ENCODE measurements at places on chromosomes 7 and 10.

DNA sequence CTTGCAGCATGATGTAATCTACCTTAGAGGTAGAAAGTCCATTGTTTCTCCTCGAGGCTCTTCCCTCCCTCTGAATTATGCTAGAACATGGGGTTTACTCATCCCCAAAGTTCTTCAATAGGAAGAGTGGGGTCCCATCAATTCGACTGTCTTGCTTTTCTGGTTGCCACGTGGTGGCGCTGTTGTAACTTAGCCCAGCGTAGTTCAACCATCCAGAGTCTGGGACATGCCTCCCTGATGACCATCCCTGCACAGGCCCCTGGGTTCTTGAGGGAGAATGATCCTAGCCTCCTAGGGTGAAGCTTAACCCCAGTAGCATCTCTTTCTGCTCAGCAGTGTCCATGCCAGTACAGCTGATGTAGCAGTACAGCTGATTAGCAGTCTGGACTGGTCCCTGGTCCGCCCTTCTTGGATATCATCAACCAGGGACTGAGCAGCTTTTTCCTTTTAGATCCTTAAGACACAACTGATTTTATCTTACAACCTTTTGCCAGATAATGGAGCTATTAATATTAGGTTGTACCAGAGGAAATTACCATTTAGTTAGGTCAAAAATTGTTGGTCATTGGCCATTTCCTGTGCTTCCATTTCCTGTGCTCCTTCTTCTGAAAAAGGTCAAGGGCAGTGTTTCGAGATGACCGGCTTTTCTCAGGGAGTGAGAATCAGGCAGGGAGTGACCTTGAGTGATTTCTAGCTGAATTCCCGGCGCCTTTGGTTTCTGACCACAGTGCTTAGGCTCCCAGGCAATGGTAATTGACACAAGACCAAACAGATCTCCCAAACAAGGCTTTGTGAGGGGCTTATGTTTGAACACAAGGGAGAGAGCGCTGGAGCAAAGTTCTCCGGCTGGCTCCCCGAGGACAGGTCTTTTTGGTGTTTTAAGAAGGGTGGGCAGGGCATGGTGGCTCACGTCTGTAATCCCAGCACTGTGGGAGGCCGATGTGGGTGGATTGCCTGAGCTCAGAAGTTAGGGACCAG lies 65.4 kb downstream of the TACC2 start:
- DNase-seq: no peak

DNA sequence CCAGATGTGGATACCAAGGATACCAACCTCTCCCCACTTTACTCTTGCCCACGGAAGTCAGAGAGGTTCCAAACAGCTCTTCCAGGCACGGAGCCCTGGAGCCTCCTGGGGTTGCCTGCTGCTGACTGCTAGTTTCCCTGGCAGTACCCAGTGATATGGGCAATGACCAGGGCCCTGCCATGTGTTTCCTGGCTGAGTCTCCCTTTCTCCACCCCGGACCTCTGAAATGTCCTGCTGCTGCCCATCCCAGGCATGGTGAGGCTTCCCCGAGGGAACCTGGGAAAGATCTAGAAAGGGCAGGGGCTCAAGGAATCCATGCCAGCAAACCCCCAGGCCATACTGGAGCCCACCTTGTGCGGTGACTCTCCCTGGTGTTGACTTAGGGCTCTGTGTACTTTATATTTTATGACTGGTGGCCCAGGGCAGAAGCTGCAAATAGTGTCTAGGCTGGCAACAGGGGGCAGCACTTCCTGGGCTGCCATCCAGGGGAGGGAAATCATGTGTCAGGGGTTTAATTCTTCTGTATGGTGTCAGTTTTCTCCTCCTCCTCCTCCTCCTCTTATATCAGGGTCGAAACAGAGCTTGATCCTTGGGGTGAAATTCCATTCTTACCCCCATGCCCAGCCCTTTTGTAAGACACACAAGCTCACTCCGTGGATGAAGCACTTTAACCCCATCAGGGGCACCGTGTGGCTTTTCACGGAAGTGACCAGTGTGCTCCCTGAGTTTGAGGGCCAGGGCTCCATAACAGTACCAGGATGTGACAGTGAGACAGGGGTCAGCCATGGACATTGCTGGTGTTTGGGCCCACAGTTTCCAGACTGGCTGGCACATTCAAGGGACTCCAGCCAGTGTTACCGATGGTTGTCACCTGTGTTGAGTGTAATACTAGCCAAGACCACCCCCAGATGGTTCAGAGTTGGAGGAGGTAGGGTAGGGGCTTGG lies 62.4 kb upstream of the GDF10 start:
- DNase-seq: no peak

GRCh38 chr7:80468931-80469714 lies 42.7 kb downstream of the GNAT3 start:
- no peak for DNase-seq

GRCh38 chr10:130982802-130983201 lies 328.7 kb downstream of the TCERG1L start:
- no peak for DNase-seq

- DNase-seq: peak; percentile 20
These were observed 900 bp downstream of the MKLN1 start for GRCh38 chr7:131328377-131329175.

DNA sequence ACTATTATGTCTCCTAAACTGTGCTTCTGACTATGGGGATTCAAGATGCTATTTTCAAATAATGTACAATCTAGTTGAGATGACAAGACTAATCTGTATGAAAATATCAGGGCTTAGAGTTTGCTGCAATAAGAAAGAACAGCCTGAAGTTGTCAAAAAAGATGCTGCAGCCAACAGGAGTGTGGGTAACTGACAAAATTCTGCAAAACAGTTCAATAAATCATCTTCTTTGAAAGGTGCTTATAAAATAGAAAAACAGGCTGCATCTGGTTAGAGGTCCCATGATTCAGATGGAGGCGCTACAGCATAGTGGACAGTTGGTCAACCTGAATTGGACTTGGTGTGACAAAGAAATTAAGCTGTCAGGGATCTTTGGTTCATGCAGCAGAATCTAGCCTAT lies 511.0 kb downstream of the XPNPEP1 start:
- DNase-seq: no peak

- no peak for DNase-seq
These were observed 85.3 kb upstream of the CCDC6 start for GRCh38 chr10:59991661-59992060.

- DNase-seq: no peak
These were observed 6.6 kb upstream of the INTS1 start for GRCh38 chr7:1510780-1511154.

DNA sequence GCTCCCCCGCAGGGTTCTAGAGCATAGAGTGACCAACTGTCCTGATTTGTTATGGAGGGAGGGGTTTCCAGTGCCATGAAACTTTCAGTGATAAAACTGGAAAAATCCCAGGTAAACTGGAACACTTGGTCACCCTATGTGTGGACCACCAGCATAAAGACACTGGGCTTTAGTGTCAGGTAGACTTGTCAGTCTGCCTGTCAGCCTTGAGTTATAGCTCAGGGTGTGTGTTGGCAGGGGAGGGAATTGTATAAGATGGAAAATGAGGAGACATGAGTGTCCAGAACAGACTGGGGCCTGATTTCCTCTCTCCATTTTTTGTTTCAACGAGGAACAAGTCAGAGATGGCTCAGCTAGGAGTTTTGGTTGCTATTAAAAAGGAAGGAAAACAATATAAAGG lies 10.2 kb upstream of the EFCAB10 start:
- no peak for DNase-seq

GRCh38 chr10:28012990-28013515 lies 14.2 kb upstream of the ODAD2 start:
- DNase-seq: no peak

GRCh38 chr7:27888736-27889135 lies 148.8 kb downstream of the TAX1BP1 start:
- no peak for DNase-seq

- DNase-seq: no peak
These were observed 51.6 kb upstream of the MACC1 start for GRCh38 chr7:20268824-20269223.

DNA sequence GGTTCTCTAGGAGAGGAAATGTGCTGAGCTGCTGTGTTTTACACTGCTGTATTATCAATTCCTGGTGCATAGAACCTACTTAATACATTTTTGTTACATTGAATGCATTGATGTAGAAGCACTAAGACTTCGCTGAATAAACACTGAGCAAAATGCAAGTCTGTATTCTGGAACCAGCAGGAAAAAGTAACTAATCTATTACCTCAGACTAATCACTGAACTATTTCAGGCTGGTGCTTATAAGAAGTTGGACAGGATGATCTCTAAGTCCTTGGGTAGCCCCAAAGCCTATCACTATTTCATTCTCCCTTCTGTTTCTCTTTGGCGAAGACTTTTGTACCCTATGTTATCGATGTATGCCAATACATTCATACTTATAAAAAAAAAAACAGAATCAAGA lies 87.2 kb upstream of the LRRTM3 start:
- DNase-seq: no peak

DNA sequence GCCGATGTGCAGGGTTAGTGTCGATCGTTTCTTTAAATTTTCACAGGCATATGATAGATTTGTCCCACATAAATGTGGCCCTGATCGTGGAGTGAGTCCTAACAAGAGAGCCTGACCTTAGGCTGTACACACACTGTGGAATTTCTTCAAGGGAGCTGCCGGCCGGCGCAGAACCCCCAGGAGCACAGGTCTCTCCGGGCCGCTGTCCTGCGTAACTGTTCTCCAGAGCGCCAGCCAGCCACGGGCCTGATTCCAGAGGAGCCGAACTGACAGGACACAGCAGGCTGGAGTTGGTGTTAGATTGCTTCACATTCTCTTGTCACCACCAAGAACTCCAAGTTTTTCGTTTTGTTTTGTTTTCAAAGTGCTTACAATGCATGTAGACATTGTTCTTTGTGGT lies 37.3 kb downstream of the SHH start:
- no peak for DNase-seq

GRCh38 chr10:76324283-76324682 lies 892.9 kb downstream of the LRMDA start:
- no peak for DNase-seq

DNA sequence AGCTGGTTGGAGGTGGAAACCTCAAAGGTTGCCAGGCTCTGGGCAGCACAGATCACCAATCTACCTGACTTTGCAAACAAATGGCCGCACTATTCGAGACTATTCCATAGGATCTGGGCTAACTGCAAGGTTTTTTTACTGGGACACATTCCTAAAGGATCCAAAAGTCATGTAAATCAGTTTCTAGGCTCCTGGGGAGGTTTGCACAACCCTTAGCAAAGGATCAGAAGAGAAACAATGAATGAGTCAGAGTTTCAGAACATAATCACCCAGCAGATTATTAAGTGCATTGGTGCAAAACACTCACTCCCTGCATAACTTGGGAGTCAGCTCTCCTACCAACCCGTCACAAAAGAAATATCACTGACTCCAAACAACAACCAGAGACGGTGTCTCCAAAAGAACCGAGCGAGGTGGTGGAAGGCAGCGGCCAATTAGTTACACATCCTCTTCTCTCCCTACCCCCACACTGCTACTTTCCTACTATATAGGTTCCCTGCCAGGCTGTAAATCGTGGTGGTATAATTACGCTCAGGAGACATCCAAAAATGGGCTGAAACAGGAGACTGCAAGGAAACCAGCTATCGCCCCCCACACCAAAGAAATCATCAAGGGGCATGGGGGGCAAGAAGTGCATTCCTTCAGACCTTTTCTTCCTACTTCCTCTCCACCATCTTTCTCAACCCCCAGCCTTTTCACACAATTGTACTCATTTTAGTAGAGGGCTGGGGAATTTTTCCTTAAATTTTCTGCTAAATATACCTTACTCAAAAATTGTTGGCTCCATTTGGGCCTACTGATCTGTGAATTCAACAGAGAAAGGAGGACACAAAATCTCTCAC lies 3.2 kb downstream of the UBE2H start:
- DNase-seq: peak; percentile 41

- DNase-seq: no peak
These were observed 123.3 kb downstream of the AOAH start for GRCh38 chr7:36600869-36601530.

DNA sequence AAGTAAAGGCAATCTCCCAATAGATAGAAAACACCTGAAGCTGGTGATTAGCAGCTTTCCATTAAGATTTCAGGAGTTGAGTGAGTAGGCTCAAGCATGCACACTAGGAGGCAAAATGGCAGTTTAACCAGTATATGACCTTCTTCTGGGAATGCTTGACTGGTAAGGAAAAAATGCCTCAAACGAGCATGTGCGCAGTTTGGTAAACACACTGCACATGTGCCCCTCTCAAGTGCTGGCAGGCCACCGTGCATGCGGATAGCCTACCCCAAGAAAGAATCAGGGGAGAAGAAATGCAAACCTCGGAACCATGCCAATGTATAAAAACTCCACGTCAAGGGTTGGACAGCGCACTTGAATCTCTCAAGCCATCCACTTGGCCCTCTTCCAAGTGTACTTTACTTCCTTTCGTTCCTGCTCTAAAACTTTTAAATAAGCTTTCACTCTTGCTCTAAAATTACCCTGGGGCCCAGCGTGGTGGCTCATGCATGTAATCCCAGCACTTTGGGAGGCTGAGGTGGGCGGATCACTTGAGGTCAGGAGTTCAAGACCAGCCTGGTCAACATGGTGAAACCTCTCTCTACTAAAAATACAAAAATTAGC lies 98.8 kb upstream of the CDK1 start:
- no peak for DNase-seq

DNA sequence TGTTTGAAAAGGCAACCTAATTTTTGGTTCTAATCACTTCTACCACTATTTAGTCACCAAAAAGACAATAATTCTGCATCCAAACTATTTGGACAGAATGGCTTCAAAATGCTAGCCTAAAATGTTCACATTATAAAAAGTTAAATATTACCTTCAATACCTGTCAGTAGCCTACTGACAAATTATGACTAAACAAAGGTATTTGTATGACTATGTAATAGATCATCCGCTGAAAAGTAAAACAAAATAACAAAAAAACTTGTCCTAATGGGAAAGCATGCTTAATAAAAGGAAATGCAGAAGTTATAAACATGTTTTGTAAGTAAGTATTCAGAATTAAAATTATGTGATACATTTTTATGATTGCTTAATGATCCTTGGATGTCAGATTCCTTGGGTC lies 36.6 kb downstream of the CD36 start:
- no peak for DNase-seq

GRCh38 chr7:139384611-139385010 lies 24.9 kb downstream of the LUC7L2 start:
- DNase-seq: no peak

All from MM.1S (cell line).